ENCODE measurements at places on chromosomes 3 and 15.

GRCh38 chr15:78177447-78177873 lies 28.3 kb downstream of the IDH3A start:
- DNase-seq: no peak

DNA sequence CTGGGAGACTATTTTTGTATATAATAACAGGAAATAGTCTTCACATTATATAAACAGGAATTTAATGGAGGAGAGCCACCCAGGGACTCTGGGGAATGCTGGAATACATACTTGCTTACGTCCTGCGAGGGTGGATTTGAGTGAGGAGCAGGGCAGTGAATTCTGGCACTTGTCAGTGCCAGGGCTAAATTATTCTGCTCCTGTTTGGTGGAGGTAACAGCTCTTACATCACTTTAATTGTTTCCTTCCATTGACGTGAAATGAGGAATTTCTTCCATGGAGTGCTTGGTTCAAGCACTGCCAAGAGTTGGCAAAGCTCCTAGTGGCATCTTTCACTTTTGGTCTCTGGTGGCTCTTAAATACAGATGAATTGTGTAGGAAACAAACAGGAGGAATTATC lies 94.1 kb upstream of the GOLGA8J start:
- no peak for DNase-seq

- no peak for DNase-seq
Observed at GRCh38 chr15:78830514-78831228, 19.4 kb upstream of the ADAMTS7 start.

GRCh38 chr3:53416530-53416929 lies 69.2 kb upstream of the DCP1A start:
- DNase-seq: no peak

GRCh38 chr3:18512007-18512406 lies 86.9 kb upstream of the SATB1 start:
- DNase-seq: peak; percentile 61

- no peak for DNase-seq
Observed at GRCh38 chr15:70582143-70582945, 181.0 kb downstream of the UACA start.

DNA sequence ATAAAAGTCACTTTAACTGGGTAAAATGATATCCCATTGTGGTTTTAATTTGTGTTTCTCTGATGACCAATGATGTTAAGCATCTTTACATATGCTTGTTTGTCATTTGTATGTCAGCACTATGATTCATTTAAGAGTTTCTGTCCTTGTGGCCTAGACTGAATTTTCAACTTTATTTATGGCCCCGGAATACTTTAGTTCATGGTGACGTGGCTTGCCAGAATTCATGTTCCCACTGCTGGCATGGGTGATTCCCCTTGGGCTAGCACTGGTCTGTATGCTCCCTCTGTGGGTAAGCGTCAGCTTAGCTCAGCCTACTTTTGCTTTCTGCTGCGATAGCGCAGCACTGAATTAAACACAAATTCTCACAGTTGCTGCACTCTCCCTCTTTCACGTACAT lies 436.3 kb upstream of the SGO1 start:
- DNase-seq: no peak

- no peak for DNase-seq
Observed at GRCh38 chr3:62100282-62100989, 272.9 kb downstream of the FEZF2 start.

DNA sequence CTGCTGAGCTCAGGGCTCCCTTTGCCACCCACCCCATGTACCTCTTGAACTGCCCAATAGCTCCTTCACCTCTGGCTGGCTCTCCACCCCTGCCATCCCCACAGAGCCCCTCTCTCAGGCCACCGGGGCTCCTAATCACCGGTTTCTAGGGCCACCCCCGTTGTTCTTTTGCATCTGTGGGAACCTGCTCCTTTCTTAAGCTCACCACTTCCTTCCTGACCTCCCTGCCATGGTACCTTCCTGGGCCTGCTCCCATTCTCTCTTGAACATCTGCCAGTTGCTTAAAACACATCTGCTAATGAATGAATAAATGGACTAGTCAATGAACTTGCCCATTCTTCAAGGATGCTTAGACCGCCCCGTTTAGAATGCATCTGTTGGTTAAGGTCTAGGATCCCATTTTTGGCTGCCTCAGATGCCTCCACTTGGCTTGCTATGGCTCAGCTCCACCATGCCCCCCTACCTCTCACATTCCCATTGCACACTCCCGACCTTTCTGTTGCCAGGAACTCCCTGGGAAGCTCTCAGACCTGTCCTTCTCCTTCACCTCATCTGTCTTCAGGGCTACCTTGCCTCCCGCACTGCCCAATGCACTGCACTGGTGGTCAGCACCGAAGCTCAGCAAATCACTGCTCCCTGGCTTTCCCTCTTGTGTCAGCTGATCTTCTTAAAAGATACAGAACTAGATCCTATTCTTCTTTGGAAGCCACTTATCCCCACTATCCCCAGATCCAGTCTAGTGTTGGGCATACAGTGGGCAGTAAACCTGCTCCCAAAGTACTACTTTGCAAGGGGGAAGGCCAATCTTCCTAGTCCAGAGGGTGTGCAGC lies 9.1 kb downstream of the AMOTL2 start:
- no peak for DNase-seq

DNA sequence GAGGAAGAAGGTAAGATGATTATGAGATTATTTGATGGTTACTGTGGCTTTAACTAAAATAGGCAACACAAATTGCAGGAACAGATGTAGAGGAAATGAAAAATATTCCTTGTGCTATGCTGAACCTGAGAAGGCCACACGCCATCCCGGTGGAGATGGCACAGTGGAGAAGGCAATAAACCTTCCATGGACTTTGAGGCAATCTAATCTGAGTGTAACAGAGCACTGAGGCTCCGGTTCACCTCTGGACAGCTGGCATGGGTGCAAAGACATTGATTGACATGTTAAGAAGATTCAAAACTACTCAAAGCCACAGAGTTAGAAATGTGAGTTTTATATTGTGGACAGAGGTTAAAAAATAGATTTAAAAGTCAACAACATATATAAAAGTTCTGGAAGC lies 535.7 kb downstream of the AGBL1 start:
- no peak for DNase-seq

DNA sequence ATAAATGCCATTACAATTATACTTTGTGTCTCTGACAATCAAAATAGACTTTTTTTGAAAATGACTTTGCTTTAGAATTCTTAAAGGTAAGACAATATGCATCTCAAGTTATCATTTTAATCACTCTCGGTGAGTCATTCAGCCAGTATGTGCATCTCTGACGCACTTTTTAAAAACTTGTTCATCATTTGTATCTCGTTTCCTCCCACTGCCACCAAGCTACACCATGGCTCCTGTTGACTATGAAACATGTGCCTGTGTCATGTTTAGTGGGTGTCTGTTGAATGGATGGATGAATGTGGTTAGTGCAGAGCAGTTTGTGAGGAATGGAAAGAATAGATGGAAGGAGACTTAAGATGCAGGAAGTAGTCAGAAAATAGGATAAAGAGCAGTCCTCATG lies 68.6 kb downstream of the ARPP21 start:
- DNase-seq: no peak

GRCh38 chr3:116524453-116525210 lies 79.3 kb upstream of the LSAMP start:
- DNase-seq: no peak

- DNase-seq: no peak
Observed at GRCh38 chr3:194133661-194134230, 2.2 kb upstream of the HES1 start.

GRCh38 chr15:45199136-45199810 lies 11.5 kb upstream of the SHF start:
- DNase-seq: peak; percentile 38

DNA sequence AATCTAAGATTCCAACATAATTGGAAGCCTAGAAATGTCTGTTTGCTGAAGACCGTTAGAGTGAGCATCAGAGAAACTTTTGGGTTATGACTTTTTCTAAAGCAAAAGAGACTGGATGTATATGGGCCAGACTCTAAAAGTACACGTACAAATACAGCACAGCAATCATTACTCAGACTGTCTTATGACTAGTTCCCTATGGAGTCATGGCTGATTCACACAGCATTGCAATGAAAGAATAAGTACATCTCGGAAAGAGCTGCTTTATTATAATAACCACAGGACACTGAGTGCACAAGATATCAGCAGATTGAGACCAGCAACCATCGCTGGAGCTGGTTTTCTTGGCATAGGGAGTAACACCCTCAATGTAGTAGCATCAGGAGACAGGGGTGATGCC lies 618.6 kb downstream of the NLGN1 start:
- no peak for DNase-seq

DNA sequence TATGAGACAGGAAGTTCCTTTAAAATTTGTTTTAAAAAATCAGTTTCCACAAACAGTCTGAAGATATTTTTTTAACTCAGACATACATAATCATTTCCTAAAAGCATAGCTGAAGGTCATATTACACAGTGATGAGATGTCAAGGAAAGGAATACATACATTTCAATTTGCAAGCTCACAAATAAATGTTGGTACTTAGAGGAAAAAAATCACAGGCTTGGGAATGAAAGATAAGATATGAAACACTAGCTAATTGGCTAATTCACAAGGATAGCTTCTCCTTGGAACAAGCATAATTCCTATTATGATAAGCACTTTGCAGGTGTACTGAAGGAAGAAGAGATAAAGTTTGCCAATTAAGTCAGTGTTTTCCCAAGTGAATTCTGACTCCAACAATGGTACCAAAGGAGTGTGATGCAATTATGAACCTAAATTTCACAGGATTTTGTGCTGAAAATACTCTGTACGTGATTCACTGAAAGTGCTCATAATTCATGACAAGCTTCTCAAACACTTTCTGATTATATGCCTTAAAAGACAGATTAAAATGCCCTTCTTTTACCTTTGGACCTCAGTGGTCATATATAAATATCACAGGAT lies 112.4 kb downstream of the FRMD5 start:
- DNase-seq: no peak

- DNase-seq: no peak
Observed at GRCh38 chr3:114597012-114597411, 303.2 kb downstream of the TIGIT start.

GRCh38 chr15:99842071-99842470 lies 108.8 kb upstream of the LYSMD4 start:
- DNase-seq: no peak

DNA sequence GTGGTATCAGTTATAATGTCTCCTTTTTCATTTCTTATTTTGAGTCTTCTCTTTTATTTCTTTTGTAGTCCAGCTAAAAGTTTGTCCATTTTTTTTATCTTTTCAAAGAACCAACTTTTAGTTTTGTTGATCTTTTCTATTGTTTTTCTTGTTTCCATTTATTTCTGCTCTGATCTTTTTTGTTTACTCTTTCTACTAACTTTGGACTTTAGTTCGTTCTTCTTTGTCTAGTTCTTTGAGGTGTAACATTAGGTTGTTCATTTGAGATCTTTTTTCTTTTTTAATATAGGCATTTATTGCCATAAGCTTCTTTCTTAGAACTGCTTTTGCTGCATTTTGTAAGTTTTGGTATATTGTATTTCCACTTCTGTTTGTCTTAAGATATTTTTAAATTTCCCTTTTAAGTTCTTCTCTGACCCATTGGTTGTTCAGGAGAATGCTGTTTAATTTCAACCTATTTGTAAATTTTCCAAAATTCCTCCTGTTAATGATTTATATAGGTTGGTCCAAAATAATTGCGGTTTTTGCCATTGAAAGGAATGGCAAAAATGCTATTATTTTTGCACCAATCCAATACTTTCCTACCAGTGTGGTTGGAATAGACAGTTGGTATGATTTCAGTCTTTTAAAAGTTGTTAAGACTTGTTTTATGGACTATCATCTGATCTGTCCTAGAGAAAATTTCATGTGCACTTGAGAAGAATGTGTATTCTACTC lies 51.2 kb downstream of the KAT2B start:
- DNase-seq: no peak

- no peak for DNase-seq
Observed at GRCh38 chr3:33071181-33071580, 25.8 kb downstream of the GLB1 start.

GRCh38 chr15:36609793-36610192 lies 30.4 kb downstream of the CDIN1 start:
- DNase-seq: no peak

GRCh38 chr3:178522200-178523052 lies 13.8 kb upstream of the KCNMB2 start:
- no peak for DNase-seq

GRCh38 chr3:112656043-112656442 lies 15.1 kb upstream of the CCDC80 start:
- DNase-seq: no peak

- no peak for DNase-seq
Observed at GRCh38 chr3:112908252-112908651, 61.6 kb upstream of the CD200R1L start.

DNA sequence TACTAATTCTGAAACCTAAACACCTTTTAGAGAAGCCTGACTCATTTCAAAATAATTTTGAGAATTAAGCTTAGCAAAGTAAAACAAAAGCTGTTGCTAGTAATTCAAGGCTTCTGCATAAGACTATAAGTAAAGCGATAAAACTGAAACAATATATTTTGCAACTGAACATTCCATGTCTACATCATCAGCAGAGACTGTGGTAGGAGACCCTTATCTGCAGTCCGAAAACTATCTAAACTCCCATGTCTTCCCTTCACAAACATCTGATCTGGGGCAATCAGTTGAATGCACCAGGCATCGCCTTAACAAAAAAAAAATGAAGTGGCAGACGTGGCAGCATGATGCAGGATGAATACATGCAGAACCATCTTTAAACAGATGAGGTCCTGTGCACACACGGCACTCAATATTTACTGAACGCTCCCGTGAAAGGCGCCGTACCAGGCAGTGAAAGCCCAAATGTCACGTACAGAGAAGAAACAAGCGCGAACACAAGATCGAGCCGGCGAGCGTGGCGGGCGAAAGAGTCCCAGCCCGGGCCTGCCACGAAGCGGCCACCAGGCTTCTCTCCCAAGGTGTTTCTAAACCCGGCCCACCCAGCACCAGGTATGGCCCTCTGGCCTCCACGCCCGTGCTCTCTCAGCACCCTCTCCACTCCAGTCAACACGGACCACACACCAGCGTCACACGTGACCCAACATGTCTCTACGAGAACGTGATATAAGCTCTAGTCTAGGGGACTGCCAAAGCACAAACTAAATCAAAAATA lies 63.0 kb downstream of the CHSY1 start:
- DNase-seq: no peak

DNA sequence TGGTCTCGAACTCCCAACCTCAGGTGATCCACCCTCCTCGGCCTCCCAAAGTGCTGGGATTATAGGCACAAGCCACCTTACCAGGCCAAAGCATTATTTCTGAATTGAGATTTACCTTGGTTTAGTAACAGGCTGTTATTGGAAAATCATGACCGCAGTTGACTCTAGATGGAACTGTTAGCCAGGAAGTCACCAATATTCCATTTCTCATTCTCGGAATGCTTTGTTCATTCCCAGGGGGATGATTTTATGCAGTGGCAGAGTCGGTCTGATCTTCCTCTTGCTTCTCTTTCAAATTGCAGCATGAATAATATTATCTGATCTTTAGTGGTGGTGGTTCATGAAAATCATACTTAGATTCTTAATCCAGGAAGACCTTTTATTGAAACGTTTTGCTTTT lies 195.5 kb upstream of the MBNL1 start:
- no peak for DNase-seq

Measured in KG1 (cell line).